ENCODE measurements at places on chromosomes 1 and 21.
A peak's percentile ranks its signal among the peaks of the same experiment; 100 is the strongest.

- no peak for DNase-seq
Observed at GRCh38 chr1:42750041-42750440, 10.0 kb upstream of the CLDN19 start.

DNA sequence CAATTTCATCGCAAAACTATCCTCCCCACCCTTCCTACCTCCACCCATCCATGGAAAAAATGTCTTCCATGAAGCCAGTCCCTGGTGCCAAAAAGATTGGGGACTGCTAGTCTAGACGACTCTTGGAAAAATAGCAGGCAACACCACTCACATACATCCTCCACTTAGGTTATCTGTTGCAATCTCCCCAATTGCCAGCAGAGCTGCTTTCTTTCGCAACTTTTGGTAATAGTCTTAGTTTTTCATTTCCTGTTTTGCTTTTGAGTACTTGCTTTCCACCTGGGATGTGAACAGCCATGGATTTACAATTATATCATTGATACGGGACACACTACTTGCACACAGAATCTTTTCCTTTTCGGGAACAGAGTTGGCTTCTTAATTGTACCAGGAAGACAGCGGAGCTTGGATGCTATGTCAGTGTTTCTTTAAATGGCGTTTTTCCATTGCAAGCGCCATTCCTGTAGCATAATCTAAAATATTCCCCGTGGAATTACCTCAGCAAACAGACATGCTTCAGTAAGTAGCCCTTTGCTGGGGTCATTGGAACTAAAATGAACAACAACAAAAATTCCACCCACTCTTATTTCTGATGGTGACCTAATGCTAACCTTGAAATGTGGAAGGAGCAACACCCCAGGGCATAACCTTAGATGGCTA is 183.3 kb upstream of the ADGRL2 start:
- DNase-seq: no peak

DNA sequence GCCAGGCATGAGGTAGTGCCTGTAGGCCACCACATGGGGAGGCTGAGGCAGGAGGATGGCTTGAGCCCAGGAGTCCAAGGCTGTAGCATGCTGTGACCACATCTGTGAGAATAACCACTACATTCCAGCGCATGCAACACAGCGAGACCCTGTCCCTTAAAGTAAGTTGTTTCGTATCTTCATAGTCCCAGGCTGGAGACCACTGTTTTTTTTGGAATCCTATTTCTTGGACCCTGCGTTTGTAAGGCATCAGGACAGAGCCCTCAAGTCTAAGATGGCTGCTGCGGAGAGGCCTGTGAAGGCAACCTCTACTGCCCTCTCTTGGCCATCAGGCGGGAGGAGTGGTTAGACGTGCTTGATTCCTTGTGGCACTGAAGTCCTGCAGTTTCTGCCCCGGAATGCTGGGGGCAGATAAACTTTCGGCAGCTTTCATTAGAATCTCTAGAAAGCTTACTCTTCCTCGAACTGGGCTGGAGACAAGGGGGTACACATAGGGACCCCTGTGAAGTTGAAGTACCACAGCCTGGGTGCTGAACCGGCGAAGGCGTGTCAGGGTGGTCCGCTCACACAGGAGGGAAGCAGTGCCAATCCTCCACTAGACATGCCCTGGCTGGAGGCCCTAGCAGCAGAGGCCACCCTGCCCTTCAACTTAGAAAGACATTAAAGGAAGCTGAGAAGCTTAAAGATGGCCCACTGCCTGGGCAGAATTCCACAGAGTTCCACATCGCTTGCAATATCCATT is 36.6 kb downstream of the RABIF start:
- DNase-seq: peak; percentile 41

- DNase-seq: no peak
Observed at GRCh38 chr1:1599935-1600860, at the start of gene FNDC10. Gene FNDC10 (minus strand): TSS chr1:1600135. CDS start chr1:1600015, 120 bp downstream.

DNA sequence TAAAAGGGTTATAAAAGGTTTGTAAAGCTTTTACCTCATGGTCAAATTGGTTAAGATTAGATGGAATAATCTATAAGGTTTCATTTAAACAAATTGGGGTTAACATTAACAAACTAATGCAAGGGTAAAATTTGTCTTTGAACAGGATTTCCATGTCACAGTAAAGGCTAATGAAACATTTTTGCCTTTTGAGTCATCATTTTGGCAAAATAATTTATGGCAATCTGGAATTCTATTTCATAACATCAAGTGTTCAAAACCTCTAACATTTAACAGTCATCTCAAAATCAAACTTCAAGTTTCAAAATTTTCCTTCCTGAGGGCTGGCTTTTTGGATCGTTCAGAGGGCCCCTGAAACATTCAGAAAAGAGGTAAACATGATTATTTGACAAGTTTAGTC is 6.6 kb upstream of the CD46 start:
- DNase-seq: no peak

DNA sequence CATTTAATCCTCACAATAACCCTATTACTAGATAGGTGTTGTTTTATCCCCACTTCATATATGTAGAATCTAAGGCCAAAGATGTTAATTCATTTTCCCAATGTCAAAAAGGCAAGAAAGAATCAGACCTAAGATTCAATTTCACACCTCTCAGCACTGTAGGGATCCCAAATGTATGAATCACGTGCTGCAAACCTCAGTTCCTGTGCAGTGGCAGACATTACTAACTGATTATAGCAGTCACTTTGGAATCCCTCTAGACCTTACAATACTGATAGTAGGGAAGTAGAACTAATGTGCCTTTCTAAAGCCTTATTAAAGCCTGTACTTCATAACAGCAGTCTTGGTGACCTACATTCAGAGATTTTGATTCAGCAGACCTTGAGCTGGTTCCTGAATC is 2.3 kb downstream of the C1orf87 start:
- no peak for DNase-seq

DNA sequence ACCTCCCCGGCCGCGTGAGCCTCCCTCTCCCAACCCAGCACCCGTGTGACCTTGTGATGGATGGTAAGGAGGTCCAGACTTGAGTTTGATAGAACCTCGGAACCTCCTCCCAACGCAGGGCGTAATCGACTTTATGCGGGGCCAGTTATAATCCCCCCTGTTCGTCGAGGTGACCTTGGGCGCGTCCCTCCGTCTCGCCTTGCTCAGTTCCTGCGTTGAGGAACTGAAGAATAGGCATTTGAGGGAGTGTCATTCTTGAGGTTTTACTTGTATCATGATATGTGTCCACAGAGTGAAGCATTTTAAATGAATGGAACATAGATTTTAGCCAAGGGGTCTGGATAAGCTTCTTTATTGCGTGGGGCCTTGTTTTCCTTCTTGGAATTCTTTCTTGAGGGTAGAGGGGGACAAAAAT is 433 bp downstream of the TIMM17A start:
- DNase-seq: no peak

GRCh38 chr1:19410393-19410792 is 74.9 kb downstream of the CAPZB start:
- no peak for DNase-seq

- no peak for DNase-seq
Observed at GRCh38 chr21:39775816-39776215, 30.8 kb downstream of the IGSF5 start.

DNA sequence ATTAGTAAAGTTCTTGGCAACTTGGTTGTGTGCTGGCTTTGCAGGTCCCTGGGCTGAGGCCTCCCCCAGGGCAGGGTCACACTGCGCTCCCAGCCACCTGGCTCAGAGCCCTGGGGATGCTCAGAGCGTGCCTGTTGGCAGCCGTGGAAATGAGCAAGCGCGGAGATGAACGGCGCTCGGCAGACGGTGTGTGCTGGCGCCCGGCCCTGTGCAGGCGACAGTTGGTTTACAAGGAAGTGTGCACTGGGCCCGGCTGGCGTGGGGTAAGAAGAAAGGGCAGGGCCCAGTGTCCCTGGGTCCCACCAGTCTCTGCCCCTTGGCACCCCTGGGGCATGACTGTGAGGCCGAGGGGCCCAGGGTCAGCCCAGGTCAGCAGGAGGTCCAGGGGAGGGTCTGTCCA is 25.7 kb upstream of the PEX10 start:
- no peak for DNase-seq

- DNase-seq: no peak
Observed at GRCh38 chr1:119811387-119811786, at the start of gene REG4. Gene REG4 (minus strand): TSS chr1:119811460. CDS start chr1:119808769, 2,691 bp downstream.

- DNase-seq: no peak
Observed at GRCh38 chr1:201681375-201681774, 142.4 kb downstream of the NAV1 start.

- no peak for DNase-seq
Observed at GRCh38 chr1:22872981-22873664, 99.5 kb downstream of the LACTBL1 start.

DNA sequence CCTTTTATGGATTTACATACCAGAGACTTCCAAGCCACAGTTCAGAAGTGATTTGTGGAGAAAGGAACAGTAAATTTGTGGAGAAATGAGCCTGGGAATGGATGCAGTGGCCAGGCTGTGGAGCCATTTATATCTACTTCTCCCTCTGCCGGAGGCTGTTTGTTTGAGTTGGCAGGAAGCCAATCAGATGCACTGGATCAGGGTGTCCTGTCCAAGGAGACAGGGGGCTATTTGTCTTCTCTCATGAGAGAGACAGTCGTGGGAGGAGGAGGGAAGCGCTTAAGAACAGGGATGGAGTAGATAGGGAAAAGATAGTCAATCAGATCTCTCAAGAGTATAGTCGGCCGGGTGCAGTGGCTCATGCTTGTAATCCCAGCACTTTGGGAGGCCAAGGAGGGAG is 2.8 kb upstream of the HAPLN2 start:
- no peak for DNase-seq

- no peak for DNase-seq
Observed at GRCh38 chr1:46790446-46791101, 8.3 kb upstream of the CYP4B1 start.

GRCh38 chr1:147673406-147673805 is 3.1 kb upstream of the ACP6 start:
- no peak for DNase-seq

GRCh38 chr1:212743901-212744475 is 44.3 kb upstream of the BATF3 start:
- no peak for DNase-seq

DNA sequence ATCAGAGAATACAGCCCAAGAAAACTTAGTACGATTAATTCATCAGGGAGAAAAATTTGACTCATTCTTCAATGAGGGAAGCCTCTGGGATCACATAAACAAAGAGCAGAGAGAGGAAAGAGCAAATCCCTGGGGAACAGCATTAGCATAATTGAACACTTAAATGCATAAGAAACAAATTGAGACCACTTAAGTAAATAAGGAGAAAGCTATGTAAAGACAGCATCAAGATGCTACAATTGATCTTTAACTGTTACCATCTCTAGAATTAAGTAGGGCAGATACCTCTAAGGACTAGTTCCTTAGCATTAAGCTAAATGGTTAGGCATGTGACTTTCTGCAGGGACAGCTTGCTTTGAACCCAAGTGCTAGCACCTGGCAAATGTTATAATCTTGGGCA is 265.1 kb upstream of the NEGR1 start:
- no peak for DNase-seq

DNA sequence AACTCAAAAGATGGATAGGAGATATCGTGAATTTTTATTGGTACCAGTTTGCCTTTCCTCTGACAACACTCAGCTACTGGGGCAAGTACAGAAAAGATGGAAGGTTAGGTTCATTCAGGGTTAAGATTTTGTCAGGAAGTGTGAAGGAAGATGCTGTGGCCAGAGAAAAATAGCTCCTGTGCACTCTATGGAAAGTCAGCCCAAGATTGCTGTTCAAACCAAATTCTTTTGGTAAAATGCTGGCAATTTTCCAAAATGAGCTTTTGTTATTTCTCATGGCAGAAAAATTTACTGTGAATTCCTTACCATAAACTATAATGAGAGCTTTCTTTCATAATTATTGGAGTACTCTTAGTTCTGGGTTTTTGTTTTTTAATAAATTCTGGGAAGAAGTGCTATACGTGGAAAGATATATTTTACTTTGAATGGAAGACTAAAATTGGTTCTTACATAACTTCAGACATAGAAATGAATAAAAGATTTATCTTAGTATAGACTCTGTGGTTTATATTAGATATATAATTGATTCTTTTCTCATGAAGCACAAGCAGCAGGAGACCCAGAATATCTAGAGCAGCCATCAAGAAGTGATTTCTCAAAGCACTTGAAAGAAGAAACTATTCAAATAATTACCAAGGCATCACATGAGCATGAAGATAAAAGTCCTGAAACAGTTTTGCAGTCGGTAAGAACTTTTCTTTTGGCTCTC is 112.2 kb downstream of the USP25 start:
- no peak for DNase-seq

GRCh38 chr1:9182784-9183257 is 51.8 kb upstream of the H6PD start:
- no peak for DNase-seq

DNA sequence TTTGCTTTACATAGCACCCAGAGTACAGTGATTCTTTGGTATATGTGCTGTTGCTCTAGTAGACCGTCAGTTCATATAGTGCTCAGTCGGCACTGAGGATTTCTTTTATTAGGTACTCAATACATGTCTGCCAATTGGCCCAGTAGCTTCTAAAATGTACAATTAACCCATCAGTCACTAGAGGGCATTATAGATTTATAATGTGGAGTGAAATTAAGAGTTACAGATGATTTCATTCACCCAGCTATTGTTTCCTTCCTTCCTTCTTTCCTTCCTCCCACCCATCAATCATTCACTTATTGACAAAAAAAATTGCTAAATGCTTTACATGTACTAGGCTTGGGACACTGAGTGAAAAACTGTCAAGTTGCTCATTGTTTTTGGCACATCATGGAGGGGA is 263.6 kb upstream of the USP24 start:
- DNase-seq: no peak

DNA sequence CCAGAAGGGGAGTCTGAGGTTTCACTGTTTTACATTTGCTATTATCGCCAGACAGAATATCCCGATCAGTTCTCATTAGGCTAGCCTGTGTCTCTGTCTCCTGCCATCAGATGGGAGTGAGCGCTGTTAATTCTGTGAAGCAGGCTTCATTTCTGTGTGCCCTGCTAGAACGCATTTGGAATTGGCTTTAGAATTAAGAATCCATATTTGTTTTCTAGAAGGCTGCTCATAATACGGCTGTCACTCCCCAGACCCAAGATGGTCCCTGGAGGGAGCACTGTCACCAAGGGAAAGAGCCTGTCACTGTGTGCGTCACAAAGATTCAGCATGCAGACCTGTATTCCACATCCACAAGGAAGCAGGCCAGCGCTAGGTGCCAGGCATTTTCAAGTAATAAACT is 49.2 kb downstream of the CASQ2 start:
- no peak for DNase-seq

- DNase-seq: no peak
Observed at GRCh38 chr21:40587736-40588346, 259.1 kb downstream of the DSCAM start.

DNA sequence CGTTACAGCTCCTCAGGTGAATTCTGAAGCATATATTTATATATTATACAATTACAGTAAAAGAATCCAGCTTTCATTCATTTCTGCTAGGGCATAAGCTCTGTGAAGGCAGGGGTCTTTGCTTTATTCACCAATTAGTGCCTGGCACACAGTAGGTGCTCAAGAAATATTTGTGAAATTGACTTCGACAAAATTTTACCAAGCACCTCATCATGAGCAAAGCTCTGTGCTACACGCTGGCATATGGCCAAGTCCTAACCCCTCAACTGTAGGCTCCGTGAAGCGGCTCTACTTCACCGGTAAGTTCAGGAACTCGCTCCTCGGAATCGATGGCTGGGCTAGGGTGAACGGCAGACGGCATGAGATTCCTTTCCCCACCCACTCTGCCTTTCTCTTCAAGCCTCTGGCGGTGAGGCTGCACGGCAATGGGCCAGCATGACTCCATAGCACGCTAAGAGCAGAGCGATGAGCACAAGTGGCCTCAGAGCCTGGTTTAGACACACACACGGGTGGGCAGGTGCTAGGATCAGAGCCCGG is 8.7 kb downstream of the C1orf174 start:
- no peak for DNase-seq

Measured in CD4-positive, alpha-beta T cell treated with Interleukin-10 for 1 hour (primary cell).